ENCODE measurements at places on chromosomes 3 and 15.

GRCh38 chr3:99013777-99014315 is 112.4 kb upstream of the DCBLD2 start:
- DNase-seq: no peak

DNA sequence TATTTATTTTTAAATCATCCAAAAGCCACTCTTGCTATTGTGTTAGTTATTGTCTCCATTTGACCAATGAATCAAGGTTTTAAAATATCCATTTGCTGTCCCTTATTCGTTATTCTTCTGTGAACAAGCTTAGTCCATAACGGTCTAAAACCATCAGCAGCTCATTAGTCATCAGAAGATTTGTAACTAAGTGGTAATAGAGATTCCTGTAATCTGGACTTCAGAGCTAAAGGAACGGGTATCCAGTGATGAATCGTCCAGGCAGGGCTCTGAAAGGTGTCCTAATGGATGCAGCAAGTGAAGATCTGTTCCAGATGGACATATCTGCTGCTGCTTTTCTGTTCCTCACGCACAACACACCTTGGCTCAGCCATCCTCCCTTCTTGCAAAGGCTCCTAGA is 362.7 kb upstream of the CFAP20DC start:
- DNase-seq: no peak

DNA sequence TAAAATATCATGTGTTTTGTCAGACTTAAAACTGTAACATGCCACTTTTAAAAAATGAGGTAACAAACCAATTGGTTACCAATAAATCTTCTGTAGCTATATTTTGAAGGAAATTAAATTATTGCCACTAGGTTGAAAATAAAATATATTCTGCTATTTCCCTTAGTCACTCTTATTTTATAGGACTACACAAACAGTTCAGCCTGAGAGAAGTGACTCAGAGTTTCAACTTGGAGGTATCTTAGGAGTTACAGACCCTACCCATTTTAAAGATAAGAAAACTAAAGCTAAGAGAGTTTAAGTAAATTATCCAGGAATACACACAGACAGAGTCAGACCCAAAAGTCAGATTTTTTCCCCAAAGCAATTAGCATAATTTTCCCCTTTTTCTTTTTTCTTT is 65.1 kb downstream of the PIK3CB start:
- DNase-seq: no peak

DNA sequence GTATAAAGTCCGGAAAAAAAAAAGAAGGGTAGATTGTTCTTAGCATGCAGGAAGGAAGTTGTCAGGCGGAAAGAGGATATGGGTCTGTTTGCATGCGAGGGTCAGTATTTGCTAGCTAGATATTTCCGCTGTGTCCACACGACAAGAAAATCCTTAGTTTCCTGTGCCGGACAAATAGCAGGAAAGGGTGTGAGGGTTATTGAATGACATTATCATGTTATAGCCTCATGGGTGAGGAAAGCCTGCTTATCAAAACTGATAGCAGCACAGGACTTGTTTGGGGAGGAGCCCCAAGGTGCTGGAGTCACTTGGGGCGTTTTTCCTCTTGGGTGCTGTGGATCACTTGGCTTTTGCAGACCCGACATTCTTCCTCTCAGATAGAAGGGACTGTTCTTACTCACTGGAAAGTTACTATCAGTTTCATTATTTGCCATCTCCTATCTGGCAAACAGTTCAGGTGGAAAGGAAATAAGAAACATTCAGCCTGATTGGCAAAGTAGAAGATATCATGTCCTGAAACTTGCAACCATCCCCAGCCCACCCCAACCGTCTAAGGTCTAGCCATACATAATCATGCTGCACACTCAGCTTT is 127.2 kb upstream of the DPH6 start:
- no peak for DNase-seq

DNA sequence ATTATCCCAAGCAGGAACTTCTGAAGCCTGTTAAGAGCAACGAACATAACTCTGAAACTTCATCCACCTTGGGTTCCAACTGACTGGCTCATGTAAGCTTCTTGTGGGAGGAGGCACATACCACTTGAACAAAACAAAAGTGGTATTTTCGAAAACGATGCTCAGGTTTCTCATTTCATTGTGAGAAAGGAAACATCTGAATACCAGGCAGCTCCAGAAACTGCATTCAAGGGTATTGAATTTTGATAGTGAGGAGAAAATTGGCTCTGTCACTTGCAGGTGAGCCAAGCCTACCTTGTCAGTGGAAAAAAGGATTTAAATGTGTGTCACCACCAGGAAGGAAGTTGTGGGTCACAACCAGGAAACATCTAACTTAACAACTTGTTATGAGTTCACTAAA is 218.1 kb upstream of the SATB1 start:
- DNase-seq: no peak
